ENCODE measurements at places on chromosomes 7 and 10. TPM values are rescaled to one million over a fixed set of nuclear protein-coding genes. Genes with fewer than 3 reads are reported as not detected.

The AGBL3 gene
- total RNA-seq: 3.6 TPM

The GPR141 gene
- total RNA-seq: not detected

The CACNA2D1 gene
- total RNA-seq: 85.0 TPM

DNA sequence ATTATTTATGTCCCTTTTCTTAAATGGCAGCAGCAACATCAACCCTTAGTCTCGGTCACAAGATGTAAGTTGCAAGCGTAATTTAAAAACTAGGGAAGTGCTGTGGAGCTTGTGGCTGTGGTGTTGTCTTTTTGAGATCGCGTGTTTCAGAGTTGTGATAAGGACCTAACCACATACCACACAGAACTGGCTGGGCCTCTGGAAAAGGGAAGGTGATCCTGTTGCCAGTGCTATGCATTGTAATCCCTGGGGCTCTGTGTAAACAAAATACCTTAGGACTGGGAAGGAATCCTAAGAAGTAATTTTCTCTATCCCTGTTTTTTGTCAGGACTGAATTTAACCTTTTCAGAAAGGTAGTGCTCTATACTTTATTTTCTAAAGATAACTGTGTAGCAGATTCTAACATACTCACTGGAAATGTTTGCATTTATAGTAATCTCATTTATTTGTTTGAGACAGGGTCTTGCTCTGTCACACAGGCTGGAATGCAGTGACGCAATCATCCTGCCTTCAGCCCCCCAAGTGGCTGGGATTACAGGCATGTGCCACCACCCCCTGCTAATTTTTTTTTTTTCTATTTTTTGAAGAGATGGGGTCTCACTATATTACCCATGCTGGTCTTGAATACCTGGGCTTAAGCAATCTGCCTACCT lies 60.4 kb downstream of the INPP5F start:
- no peak for DNase-seq

GRCh38 chr7:50771120-50772002 lies 11.3 kb downstream of the GRB10 start:
- DNase-seq: no peak

DNA sequence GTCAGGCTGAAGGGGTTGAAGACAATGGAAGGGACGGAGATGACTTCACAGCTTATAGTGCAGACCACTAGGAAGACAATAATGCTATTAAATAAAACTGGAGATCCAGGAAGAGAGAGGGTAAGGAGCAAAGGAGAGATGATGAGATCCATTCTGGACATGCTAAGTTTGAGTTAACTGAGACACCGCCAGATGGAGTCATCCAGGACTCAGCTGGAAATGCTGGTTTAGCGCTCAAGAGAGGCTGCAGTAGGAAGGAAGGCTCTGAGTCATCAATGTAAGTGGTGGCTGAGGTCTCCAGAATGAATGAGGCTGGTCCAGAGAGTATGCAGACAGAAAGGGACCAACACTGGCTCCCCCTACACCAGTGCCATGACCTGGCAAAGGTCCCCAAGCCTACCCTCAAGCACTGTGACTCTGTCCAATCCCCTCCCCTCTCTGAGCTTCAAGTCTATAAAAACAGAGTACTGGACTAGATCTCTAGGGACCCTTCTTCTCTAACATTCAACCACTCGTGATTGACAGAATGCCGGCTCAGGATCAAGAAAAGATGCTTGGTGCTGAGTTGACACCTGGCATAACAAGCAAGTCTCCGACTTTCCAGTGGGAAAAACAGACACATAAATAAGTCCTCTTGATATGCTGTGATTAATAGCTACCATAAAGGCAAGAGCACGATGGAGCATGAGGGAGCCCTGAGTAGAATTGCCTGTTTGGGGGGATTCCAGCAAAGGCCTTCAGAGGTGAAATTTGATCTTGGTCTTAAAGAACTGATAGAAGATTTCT lies 8.9 kb downstream of the GFRA1 start:
- no peak for DNase-seq

DNA sequence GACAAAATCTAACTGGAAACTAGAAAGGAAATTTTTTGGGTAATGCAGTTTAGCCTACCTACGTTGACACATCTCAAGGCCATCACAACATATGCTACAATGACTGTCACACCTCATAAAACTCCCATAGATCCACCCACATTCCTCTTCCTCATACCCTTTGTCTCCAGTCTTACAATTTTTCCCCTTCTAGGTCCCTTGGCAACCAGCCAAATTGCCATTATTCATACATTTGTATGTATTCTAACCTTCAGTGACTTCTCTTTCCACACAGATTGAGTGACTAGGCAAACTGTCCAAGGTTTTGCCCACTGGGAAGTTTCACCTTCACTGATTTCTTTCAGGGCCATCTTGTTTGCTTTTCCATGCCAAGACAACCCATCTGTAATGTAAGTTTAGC lies 100.5 kb upstream of the TPK1 start:
- DNase-seq: no peak

- DNase-seq: no peak
These were observed 601.4 kb upstream of the IGFBP3 start for GRCh38 chr7:46522354-46522906.

DNA sequence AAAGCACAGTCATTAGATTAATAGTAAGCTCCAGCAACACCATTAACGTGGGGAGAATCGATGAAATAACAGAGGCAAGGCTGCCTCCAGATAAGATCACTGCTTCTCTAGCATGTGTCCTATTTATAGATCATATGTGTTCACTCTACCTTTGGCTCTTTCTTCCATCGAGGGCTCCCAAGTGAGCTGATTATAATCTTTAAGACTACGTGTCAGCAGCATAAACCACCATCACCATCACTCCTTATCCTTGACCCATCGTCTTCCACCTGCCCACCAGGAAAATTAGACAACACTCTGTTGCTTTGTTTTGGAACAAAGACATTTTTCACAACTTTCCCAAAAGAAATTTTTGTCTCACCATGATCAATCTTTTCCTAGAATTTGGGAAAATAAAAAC lies 71.2 kb upstream of the CARD11 start:
- DNase-seq: no peak

DNA sequence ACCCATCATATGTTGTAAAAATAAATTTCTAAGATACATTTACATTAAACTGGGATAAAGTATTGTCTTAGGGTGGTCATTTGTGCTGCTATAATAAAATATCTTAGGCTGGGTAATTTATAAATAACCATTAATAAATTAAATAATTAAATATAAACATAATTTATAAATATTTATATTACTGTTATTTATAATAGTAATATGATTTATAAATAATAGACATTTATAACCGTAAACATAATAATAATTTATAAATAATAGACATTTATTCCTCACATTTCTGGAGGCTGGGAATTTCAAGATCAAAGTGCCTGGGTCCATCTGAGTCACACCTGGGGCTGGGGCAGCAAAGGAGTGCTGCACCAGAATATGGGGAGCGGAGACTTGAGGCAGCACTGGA lies 31.1 kb downstream of the ZWINT start:
- DNase-seq: no peak

- DNase-seq: no peak
These were observed 512.0 kb downstream of the TCERG1L start for GRCh38 chr10:130799532-130799931.

DNA sequence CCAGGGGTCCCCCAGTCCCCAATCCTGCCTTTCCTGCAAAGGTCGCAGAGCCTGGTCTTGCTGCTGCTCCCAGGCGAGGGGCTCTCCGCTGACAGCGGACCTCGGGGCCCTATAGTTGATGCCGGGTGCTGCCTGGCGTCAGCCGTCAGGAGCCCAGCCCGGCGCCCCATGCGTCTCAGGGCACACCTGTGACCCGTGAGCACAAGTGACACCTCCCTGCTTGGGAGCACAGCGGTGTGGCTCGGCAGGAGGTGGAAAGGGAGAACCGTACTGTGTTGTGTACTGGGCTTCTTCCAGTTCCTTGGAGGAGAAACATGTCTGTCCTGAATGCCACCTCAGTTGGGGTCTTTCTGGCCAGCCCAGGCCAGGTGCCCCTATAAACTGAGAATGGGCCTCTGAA lies 56.7 kb downstream of the LHPP start:
- DNase-seq: no peak

DNA sequence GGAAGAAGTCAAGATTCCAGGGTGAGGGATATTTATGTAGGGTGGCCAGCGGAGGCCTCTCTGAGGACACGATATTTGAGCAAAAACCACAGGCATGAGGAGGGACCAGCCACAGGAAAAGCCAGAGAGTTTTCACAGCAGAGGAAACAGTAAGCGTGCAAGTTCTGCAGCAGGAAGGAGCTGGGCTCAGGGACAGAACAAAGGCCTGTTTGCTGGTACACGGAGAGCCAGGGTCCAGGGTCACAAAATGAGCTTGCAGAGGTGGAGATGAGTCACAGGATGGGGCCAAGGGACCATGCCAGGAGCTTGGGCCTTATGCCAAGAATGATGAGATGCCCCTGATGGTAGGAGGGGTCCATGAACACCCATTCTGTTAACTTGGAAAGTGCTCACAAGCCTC lies 283.5 kb downstream of the PLXNA4 start:
- no peak for DNase-seq

DNA sequence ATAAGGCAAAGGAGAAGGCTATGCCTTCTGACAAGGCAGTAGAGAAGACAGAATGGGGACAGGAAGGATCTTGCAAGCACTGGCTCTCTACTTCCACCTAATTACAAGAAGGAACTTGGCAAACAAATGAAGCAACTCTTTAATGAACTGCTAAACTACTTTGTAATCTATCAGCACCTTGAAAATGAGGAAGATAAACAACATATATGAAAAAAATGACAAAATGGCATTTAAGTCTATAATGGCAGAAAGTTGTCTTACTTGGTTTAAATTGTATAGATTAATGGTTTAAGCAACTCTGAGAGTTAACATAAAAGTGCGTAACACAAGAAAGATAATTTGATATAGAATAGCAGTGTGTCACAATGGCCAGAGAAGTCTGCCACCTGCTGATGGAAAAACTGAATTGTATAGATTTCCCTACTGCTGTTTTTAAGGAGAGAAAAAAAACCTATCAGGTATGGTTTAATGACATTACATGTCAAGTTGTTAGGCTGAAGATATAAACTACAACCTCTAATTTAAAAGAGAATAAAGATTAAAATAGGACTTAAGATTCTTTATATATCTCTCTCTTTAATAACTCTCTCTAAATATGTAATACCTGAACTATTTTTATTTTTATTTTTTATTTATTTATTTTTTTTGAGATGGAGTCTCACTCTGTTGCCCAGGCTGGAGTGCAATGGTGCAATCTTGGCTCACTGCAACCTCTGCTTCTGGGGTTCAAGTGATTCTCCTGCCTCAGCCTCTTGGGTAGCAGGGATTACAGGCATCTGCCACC lies 11.8 kb downstream of the NT5C3A start:
- DNase-seq: no peak

DNA sequence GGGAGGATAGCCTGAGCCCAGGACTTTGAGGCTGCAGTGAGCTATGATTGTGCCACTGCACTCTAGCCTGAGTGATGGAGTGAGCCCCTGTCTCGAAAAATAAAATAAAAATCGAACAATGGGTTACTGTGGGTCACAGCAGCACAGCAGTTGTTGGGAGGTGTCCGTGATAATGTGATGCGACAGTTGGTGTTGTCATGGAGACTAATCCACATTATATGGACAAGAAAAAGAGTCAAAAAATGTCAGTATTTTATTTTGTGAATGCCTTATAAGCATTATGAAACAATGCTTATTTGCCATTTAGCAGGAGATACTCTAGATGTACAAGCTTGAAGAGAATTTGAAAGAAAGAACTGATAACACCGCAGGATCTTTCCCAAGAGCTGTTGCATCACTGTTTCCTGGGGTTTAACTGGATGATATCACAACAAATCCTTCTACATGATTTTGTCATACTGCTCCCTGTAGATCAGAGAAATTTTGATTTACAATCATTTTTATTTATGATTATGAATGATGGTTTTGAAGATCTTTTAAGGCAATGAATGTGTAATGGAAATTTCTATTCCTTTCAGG lies 195.4 kb downstream of the BAMBI start:
- DNase-seq: no peak

- DNase-seq: no peak
These were observed 23.3 kb upstream of the SORCS3 start for GRCh38 chr10:104617831-104618230.

DNA sequence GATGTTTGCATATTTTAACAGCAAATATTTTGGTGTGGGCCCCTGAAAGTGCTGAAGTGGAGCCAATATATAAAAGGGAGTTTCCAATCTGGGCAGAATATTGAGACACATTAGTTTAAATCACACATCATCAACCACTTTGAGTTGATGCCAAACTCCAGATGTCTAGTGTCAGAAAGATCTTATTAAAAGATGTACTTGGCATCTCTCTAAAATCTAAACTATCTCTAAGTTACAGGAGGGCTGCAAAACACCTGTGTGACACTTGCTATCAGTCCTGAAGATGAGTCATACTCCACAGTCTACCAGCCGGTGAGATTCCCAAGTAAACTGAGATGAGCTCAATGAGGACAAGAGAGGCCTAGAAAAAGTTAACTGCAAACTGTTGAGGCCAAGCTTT lies 11.4 kb downstream of the JAZF1 start:
- no peak for DNase-seq

DNA sequence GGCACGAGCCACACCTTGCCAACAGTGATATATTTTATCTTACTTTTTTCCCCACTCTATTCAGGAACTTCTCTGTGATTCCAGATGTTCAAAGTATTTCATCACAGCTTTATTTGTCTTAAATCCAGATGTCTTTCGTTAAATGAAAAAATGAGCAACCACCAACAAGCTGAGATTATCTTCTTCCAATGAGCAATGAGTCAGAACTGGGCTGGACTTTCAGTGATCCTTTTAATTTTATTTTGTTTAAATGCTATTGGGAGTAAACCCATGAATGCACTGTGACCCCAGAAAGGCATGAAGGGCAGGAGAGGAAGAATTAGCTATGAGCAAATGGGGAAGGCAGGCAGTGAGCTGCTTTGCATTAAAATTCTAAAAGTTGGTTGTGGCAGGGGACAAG lies 77.6 kb upstream of the IMMP2L start:
- no peak for DNase-seq

GRCh38 chr7:20152511-20152910 lies 64.7 kb downstream of the MACC1 start:
- DNase-seq: no peak

DNA sequence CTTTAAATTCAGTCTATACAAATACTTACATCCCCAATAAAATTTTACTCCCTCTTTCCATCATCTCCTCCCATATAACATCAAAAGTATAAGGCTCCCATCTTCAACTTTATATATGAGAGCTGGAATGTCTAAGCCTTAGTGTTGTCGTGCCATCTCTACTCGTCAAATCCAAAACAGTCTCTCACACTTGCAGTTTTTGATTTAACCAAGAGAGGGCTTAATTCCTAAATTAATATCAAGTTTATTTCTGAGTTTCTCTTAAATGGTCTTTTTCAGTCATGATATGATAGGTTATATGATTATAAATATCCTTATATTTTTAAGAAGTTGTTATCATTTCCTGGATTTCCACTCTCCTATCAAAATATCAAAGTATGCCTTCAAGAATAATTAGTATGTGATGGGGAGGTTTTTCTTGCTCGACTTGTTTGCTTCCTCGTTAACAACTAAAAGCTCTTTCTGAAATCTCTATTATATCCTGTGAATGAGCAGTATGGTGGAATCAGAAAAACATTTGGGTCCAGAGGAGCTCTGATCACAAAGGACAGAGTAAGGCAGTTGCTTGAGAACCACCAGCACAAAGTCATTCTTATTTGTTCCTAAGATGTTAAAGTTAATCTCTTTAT lies 12.5 kb upstream of the LIPK start:
- no peak for DNase-seq

Measured in Peyer's patch (tissue), 4 donors.